ENCODE measurements at places on chromosomes 2 and 18.

GRCh38 chr2:189347540-189347939 is 93.7 kb upstream of the WDR75 start:
- H3K27ac ChIP-seq: no peak overlapping the region
- peaks cover 5% of the 10 kb centered on the region for H3K4me1 ChIP-seq
- no peak overlapping the region for H3K4me3 ChIP-seq
- no peak for DNase-seq

GRCh38 chr2:241352227-241352626 is 3.9 kb upstream of the FARP2 start:
- peaks cover 41% of the 10 kb centered on the region for H3K36me3 ChIP-seq
- peaks cover 10% of the 10 kb centered on the region for H3K4me1 ChIP-seq
- DNase-seq: no peak
- no peaks in the 10 kb centered on the region for H3K27me3 ChIP-seq

GRCh38 chr2:217329023-217329431 is 469.2 kb upstream of the TNP1 start:
- no peak overlapping the region for H3K27ac ChIP-seq
- no peaks in the 10 kb centered on the region for H3K4me1 ChIP-seq
- H3K4me3 ChIP-seq: no peak overlapping the region
- H3K36me3 ChIP-seq: no peaks in the 10 kb centered on the region
- no peak for DNase-seq
- peaks cover 8% of the 10 kb centered on the region for H3K27me3 ChIP-seq

GRCh38 chr18:39549144-39549543 is 1983.5 kb upstream of the CELF4 start:
- H3K36me3 ChIP-seq: no peaks in the 10 kb centered on the region
- DNase-seq: no peak
- no peak overlapping the region for H3K4me3 ChIP-seq
- H3K4me1 ChIP-seq: no peaks in the 10 kb centered on the region
- no peaks in the 10 kb centered on the region for H3K27me3 ChIP-seq

GRCh38 chr2:43318791-43319190 is 92.4 kb upstream of the ZFP36L2 start:
- H3K4me1 ChIP-seq: peaks cover 6% of the 10 kb centered on the region
- no peak for DNase-seq
- H3K27me3 ChIP-seq: no peaks in the 10 kb centered on the region
- peaks cover 5% of the 10 kb centered on the region for H3K36me3 ChIP-seq
- H3K27ac ChIP-seq: no peak overlapping the region

- H3K27ac ChIP-seq: no peak overlapping the region
- H3K4me1 ChIP-seq: no peaks in the 10 kb centered on the region
- H3K36me3 ChIP-seq: no peaks in the 10 kb centered on the region
- DNase-seq: no peak
Observed at GRCh38 chr2:228657807-228658402, 476.4 kb upstream of the SPHKAP start.

GRCh38 chr2:63598981-63599380 is 10.2 kb downstream of the MDH1 start:
- peaks cover 15% of the 10 kb centered on the region for H3K4me1 ChIP-seq
- no peaks in the 10 kb centered on the region for H3K27me3 ChIP-seq
- no peak overlapping the region for H3K27ac ChIP-seq
- no peak for DNase-seq
- no peak overlapping the region for H3K4me3 ChIP-seq

DNA sequence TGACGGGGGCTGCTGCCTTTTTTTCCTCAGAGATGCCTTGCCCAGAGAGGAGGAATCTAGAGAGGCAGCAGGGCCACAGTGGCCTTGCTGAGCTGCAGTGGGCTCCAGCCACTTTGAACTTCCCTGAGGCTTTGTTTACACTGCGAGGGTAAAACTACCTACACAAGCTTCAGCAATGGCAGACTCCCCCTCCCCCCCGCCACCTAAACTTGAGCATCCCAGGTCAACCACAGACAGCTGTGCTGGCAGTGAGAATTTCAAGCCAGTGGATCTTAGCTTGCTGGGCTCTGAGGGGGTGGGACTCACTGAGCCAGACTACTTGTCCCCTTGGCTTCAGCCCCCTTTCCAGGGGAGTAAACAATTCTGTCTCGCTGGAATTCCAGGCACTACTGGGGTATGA is 11.8 kb downstream of the SYT4 start:
- H3K27ac ChIP-seq: no peak overlapping the region
- no peaks in the 10 kb centered on the region for H3K27me3 ChIP-seq
- H3K36me3 ChIP-seq: no peaks in the 10 kb centered on the region
- DNase-seq: no peak

GRCh38 chr2:40827392-40827791 is 375.5 kb upstream of the SLC8A1 start:
- H3K27me3 ChIP-seq: no peaks in the 10 kb centered on the region
- no peak overlapping the region for H3K27ac ChIP-seq
- no peaks in the 10 kb centered on the region for H3K4me1 ChIP-seq
- no peak for DNase-seq

GRCh38 chr18:62543021-62543420 is 20.2 kb downstream of the ZCCHC2 start:
- H3K36me3 ChIP-seq: peaks cover 51% of the 10 kb centered on the region
- H3K4me1 ChIP-seq: peaks cover 16% of the 10 kb centered on the region
- H3K27ac ChIP-seq: peak overlapping the region; percentile 8
- DNase-seq: no peak
- H3K4me3 ChIP-seq: no peak overlapping the region

DNA sequence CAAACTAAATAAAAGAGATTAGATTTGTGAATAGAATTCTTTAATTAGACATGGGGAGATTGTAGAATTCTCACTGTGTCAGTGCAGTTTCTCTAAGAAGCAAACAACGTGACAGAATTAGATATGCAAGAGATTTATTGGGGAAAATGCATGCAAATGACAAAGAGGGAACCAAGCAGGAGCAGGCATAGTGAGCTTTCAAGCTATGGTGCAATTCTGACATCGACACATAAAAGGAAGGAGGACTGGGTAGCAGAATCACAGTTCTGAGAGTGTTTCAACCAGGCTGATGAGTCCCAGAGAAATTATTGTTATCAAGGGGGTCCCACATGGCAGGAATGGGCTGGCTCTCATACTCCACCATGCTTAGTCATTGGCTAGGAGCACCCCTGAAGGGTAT is 338.4 kb downstream of the FIGN start:
- H3K27ac ChIP-seq: no peak overlapping the region
- H3K4me3 ChIP-seq: no peak overlapping the region
- no peak for DNase-seq

DNA sequence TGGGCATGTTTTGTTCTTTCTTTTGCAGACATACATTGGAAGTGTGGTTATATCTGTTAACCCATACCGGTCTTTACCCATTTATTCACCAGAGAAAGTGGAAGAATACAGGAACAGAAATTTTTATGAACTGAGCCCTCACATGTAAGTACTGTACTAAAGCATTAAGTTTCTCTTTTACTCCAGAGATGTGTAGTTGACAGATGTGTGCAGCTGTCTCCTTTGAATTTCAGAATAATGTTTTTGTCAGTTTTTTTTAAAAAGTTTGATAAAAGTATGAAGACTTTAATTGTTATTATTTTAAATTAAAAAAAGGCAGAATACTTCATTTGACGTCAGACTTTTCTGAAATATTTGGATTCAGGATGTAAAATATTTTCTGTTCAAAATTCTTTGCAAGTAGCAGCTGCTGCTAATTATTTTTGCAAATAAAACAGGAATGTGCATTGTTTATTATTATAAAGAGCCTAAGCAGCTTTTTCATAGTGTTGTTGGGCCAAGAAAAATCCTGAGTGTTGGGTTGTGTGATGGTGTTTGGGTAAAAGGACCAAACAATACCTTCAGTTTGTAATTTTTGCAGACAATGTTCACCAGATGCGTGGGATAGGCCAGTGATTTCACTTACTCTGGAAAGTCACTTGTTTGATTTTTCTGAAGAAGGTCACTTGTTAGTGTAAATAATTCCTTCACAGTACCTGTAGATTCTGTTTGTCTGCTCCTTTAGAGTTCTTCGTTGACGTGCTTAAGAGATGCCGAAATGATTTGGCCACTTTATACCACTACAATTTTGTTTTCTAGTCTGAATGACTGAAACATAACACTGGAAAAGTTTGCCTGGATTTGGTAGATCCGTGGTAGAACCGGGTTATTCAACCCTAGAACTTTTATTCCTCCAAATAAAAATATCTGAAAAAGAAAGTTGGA is 51.1 kb downstream of the MYO1B start:
- H3K4me3 ChIP-seq: no peak overlapping the region
- DNase-seq: no peak
- H3K27ac ChIP-seq: no peak overlapping the region
- no peaks in the 10 kb centered on the region for H3K36me3 ChIP-seq
- H3K4me1 ChIP-seq: no peaks in the 10 kb centered on the region

DNA sequence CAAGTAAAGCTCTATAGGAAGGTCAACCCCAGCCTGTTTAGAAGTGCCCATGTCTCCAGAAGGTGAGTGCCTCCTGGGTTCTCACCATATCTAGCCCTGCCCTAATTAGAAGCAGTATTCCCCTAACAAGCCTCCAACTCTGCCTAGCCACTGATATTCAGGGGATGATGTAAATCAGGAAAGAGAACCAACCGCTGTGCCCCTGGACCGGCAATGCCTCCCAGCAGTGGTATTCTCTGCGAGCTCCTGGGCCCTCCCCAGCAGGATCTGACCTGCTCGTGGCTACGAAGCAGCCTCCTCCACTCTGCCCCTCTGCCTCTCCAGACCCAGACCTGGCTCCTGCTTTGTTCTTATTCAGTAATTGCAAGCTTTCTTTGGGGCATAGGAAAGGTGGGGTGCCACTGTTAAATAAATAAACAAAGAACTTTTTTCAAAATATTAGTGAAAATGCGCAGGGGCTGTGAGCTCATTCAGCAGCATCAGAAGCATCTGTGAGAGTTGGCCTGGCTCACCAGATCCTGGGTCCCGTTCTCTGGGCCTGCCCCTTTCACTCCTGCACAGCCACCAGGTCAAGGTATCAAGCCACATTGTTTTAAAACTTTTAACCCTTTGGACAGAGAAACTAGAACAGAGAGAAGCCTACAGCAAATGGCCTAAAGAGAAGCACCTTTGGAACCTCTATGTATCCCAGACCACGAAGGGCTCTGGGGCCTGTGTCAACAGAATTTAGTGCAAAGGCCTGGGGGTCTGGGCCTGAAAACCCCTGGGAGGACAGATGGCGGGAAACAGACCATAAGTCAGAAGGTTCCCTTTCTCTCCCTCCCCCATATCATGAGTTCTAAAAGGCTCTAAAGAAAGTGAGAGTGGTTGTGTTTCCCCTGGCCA is 11.9 kb downstream of the MREG start:
- peaks cover 40% of the 10 kb centered on the region for H3K4me1 ChIP-seq
- no peak overlapping the region for H3K4me3 ChIP-seq
- H3K36me3 ChIP-seq: no peaks in the 10 kb centered on the region
- DNase-seq: no peak
- no peak overlapping the region for H3K27ac ChIP-seq

DNA sequence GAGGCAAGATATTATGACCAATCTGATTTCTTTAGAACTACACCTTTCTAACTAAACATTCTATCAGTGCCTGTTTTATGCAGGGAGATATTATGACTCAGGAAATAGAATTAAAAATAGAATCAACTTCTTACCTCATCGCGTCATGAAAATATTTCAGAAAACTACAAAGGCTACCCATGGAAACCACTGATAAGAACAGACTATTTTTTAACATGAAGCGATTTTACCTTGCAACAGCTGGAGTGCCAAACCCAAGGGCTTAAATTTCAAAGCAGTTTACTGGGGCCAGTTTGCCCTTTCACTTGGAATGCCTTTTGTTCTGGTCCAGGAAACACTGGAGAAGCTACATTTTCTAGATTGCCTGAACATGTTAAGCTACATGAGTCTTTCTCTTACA is 304.8 kb upstream of the CCDC68 start:
- H3K4me3 ChIP-seq: no peak overlapping the region
- no peak for DNase-seq
- no peaks in the 10 kb centered on the region for H3K36me3 ChIP-seq
- H3K4me1 ChIP-seq: no peaks in the 10 kb centered on the region

- peaks cover 2% of the 10 kb centered on the region for H3K27me3 ChIP-seq
- no peaks in the 10 kb centered on the region for H3K4me1 ChIP-seq
- no peak overlapping the region for H3K27ac ChIP-seq
- no peaks in the 10 kb centered on the region for H3K36me3 ChIP-seq
- DNase-seq: no peak
- no peak overlapping the region for H3K4me3 ChIP-seq
Observed at GRCh38 chr2:45128580-45128997, 119.3 kb upstream of the SIX2 start.

GRCh38 chr2:112758711-112759110 is 5.7 kb downstream of the CKAP2L start:
- H3K4me1 ChIP-seq: peaks cover 12% of the 10 kb centered on the region
- no peak overlapping the region for H3K27ac ChIP-seq
- H3K4me3 ChIP-seq: no peak overlapping the region
- DNase-seq: no peak
- no peaks in the 10 kb centered on the region for H3K27me3 ChIP-seq
